Right ventricle myocardium inferior (tissue), 1 donor: ENCODE measurements at places on chromosomes 1 and 21.

DNA sequence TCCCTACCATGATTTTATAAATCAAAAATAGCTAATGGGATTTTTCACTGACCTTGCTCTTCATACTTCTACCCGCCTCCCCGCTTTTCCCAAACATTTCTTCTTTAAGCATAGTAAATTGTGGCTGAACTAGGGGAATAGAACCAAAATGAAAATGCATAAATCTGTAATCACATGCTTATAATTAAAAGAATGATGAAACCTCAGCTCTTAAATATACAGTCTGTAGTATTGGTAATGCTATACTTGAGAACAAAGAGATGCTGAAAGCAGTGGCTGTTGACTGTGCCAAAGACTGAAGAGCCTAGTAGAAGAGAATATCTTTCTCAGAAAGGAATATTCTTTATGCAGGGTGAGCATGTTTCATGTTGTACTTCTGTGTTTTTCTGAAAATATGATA lies 249.1 kb downstream of the GREM2 start:
- DNase-seq, result no peak

DNA sequence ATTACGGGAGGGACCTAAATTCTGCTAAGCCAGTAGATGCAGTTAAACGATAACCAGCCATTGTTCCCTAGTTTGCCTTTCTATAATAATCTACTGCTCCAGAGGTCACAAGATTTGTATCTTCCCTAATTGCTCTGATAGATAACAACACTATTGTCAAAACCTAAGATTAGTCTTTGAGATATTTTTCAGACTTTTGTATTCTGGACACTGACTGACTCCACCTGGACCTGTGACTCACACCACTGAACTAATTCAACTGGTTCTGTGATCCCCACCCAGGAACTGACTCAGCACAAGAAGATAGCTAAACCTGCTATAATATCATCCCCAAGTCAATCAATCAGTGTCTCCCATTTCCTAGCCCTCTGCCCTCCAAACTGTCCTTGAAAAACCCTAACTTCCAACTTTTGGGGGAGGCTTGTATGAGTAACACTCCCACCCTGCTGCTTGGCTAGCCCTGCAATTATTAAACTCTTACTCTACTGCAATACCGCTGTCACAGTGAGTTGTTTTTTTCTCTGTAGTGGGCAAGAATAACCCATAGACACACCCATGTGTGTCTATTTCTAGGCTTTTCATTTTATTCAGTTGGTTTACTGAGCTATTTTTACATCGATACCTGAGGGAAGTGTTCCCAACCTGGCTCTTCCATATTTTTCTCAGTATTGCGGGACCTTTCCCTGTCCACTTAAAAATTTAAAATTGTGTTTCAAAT lies 11.2 kb downstream of the KIFAP3 start:
- no peak for DNase-seq

- DNase-seq, result no peak
These were observed 53.3 kb downstream of the SPEN start for GRCh38 chr1:15900662-15901279.

DNA sequence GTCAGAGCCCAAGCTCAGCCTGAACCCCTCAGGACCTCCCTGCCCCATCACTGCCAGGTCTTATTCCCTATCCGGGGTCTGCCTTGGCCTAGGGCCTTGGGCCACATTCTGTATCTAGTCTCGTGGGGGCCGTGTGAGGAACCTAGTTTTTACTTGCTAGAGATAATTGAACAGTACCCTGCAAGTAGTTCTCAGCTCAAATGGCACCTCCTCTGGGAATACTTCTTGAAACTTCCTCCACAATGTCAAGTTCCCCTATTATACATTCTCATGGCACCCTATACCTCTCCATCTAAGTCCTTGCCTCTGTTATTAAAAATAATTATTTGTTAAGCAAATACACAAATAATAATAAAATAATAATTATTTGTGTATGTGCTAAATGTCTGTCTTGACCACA lies 32.9 kb upstream of the CSF1 start:
- DNase-seq, result no peak

DNA sequence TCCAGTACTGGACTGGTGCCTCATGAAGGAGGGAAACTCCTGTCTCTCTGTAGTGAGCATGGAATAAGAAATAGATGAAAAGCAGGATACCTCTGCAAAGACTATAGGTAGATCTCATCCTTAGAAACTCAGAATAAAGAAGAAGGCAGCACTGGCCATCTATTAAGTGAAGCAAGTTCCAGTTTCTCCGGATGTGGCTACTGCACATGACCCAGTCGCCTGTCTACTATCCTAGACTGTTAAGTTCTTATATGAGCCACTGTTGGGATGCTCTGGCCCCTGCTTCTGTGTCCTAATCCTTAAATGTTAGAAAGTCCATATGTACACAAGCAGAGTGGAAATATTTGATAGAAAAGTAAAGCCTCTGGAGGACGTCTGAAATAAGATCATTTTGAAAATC lies 2.2 kb downstream of the FASLG start:
- no peak for DNase-seq

- no peak for DNase-seq
These were observed 22.3 kb upstream of the KLHDC8A start for GRCh38 chr1:205379056-205379455.

- no peak for DNase-seq
These were observed 42.2 kb upstream of the KIRREL1 start for GRCh38 chr1:157951230-157951629.

- no peak for DNase-seq
These were observed 33.8 kb downstream of the HS2ST1 start for GRCh38 chr1:86948212-86948611.

DNA sequence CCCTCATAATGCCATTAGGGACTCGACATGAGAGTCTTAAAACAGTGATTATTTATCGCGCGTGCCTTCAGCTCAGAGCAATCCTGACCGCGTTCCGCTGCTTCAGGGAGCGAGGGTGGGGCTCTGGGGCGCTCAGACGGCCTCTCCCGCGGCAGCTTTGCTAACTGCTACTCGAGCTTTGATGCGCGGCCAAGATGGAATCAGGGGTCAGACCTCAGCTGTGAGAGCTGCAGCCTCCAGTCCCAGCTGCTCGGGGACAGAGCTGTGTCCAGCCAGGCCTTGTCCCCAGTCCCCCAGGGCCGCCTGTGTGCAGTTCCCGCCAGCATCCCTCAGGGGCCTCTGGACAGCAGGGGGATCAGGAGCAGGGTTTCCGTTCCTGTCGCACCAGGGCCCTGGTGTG lies 104.6 kb upstream of the TTC34 start:
- DNase-seq, result no peak

GRCh38 chr1:232628335-232629249 lies 1.3 kb downstream of the SIPA1L2 start:
- no peak for DNase-seq

GRCh38 chr1:39270368-39270767 lies 65.9 kb downstream of the MACF1 start:
- no peak for DNase-seq

DNA sequence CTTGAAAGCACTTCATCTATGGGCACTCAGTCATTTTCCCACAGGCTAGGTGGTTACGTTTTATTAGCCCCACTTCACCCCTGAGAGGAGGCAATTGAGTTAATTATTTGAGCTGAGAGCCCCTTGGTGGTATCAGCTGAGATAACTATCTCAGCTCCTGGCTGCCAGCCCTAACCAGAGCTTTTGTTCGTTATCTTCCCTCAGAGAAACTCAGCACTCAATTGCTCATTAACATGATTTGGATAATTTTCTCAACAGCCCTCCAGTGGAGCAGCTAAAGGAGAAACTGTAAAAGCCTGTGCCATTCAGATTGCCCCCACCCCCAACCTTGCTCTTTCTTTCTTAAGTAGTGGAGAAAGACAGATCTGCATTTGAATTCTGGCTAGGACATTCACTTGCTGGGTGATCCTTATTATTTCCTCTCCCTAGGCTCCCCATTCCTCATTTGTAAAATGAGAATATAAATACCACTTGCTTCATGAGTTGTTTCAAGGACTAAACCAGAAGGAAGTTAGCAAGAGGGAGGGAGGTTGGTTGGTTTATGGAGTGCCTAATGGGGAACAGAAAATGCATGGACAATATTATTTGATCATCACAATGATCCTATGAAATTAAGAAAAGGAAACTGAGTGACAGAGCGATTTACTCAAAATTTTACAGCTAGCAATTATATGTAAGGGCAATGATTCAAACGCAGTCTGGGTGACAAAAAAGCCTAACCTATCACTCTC lies 218.7 kb upstream of the FGGY start:
- no peak for DNase-seq

DNA sequence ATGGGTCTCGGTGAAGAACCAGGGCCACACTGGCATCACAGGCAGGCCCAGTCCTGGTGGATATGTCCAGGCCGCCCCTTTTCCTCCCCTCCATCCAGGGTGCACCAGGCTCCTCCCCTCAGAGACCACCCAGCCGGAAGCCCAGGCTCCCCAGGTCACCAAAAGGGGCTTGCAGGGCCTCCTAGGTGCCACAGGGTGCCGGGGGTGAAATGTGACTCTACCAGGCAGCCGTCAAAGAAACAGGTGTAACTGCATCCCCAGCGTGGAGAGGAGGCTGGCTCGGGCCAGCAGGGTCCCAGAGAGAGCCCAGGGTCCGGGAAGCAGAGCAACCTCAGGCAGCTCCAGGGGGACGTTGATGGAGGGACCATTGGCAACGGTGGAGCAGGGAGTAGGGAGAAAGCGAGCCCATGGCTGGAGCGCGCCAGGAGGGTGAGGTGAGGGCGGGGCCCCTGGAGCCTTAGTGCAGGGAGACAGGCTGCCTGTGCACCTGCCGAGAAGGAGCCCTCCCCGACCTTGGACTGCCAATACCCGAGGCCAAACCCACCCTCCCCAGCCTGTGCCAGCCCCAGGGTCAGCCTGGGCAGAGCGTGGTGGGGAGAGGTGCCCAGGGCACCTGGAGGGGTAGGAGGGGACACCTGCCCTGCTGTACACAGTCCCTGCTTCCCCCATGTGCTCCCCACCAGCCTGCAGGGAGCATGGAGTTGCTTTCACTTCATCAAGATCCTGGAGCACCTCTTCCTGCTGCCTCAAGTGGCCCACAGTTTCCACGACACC lies 48.3 kb upstream of the POFUT2 start:
- peak; percentile 51 for DNase-seq

DNA sequence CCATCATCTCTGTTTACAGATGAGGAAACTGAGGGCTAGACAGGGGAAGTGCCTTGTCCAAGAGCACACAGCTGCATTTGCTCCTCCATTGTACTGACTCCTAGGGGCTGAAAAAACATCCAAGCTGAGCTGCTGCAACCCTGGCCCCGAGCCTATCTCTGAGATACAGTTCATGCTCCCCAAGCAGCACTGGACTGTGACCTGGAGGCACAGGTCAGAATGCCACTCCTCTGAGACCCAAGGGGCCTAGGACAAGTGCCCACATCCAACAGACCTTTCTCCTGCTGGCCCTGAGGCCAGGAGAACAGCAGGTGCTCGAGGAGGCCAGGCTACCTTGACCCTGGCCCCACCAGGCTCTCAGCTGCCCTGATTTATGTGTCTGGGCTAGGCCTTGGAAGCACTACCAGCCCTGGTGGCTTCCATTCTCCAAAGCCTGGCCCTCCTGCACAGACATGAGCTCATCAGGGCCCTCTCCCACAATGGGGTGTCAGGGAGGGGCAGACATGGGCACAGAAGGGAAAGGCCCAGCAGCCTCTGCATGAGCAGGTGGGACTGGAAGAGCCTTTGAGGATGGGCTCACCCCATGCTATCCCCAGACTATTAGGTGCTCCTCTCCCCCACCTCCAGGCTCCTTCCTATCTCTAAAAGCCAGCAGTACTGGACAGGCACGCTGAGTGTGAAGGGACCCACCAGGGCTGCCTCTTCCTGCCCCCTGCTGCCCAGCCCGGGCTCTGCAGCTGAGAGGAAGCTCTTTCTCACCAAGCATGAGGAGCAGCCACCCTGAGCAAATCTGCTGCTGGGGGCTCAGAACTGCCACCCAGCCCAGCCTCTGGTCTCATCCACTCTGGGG lies 18.8 kb downstream of the ADGRB2 start:
- no peak for DNase-seq

DNA sequence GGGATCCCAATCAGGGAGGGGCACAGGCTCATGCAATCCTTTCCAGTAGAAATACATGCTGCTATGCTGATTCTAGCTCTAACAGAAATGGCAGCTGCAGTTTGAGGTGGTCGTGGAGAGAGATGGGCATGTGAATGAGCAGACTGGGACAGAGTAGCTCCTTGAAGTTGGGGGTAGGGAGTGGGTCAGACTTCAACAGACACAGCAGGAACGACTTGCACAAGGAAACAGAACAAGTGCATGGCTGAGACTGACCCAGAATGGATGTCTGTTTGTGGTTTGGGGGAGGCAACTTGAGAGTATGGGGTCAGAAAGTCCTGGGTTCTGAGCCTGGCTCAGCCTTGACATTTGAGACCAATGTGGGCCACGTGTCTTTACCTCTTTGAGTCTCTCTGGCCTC lies 25.1 kb upstream of the TRABD2B start:
- DNase-seq, result no peak

GRCh38 chr21:26652854-26653253 lies 79.8 kb upstream of the CYYR1 start:
- DNase-seq, result no peak
